HFFc6 (cell line): ENCODE measurements at places on chromosomes 6 and 20.

GRCh38 chr6:140364916-140365315, 990.5 kb upstream of the CITED2 start:
- DNase-seq: no peak

DNA sequence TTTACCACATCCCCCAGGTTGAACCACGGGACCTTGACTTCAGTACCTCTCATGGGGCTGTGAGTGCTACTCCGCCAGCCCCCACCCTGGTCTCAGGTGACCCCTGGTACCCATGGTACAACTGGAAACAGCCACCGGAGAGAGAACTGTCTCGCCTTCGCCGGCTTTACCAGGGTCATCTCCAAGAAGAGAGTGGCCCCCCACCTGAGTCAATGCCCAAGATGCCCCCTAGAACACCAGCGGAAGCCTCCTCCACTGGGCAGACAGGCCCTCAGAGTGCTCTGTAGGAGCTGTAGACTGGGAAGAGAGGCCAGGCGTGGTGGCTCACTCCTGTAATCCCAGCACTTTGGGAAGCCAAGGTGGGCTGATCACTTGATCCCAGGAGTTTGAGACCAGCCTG, 1.2 kb upstream of the ATAT1 start:
- no peak for DNase-seq

DNA sequence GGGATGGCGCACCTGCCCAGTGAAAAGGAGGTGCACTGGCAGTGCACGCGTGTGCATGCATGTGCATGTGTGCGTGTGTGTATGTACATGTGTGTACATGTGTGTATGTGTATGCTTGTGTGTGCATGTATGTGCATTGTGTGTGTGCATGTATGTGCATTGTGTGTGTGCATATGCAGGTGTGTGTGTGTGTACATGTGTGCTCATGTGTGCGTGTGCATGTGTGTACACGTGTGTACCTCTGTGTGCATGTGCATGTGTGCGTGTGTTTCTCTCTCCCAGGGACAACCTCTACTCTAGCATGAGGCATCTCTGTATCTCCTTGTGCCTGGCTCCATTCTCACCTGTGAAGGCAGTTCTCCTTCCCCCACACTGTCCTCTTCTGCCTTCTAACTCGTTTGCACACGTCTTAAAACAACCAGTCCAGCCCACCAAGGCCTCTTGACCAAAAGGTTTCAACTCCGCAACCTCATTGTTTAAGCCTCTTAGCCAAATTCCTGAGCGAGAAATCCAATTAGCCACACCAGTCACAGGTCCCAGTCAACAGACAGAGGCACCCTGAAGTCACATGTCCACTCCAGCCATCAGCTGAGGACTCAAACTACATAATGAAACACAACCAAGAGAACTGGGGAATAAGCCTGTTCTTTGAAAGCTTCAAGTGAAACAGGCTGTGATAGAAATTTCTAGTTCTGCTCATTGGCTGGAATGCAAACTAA, 103.5 kb upstream of the PTPRT start:
- no peak for DNase-seq

DNA sequence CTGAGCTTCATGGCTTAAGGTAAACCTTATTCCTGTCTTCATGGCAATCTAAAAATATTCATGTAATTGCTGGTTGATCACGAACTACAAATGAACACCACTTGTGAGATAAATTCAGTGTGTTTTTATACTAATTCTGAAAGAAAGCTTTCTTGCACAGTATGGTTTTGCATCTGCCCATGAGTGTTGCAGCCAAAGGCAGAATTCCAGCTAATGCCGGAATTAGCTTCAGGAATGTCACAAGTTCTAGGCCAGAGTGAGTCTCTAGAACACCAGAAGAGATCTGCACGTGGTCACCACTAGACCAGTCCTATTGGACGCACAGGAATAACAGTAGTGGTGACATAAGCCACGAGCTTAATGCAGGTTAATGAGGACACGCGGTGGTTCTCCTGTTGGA, 223.7 kb downstream of the CDH4 start:
- no peak for DNase-seq

DNA sequence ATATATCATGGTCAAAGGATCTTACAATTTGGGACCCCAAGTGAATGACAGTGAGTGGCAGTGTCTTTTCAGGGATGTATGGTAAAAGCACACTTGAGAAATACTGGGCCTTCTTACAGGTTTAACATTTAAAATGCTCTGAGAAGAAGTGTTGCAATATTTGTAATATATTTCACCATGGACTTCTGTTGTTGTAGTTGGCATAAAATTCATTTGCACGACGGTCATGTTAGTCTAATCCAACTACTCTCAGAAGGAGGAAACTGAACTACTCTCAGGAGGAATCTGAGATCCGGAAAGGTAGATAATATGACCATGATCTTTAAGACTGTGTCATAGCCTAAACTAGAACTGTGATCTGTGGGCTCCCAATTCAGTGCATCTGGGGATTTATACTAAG, 700.1 kb downstream of the HDGFL1 start:
- DNase-seq: no peak

DNA sequence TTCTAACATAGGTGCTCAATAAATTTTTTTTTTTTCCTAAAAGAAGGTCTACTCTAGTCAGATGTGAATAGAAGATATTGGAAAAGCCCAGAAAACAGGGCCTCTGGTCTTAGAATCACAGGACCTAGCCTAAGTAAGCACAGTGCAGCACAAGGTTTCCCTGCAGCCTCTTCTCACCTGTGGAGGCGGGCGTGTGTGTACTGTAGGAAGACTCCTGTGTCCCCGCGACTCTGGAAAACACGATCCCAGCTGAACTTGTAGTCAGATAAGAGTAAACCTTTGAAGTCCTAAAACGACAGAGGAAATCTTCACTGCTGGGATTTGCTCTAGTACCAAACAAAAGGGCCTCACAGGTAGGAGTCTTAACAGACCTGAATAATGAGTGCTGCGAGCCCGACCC, 45.7 kb downstream of the SLC35A1 start:
- no peak for DNase-seq

- DNase-seq: no peak
Measured at GRCh38 chr6:168576388-168576787, 135.4 kb downstream of the SMOC2 start.

DNA sequence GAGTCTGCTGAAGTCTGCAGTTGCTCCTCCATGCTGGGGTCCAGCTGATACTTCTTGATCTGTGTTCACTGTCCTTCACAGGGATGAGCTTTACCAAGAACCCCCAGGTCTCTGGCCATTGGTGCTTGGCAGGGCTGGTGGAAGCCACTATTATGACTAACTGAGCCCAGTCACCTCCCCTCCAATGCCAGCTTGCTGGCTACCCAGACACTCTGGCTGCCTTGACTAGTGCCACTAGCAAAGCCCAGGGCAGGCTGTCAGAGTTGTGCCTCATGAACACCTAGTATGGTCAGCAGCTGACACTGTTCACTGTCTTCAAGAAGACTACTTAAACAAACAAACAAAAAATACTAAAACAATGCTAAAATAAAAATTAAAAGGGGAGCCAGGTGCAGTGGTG, 8.8 kb downstream of the ASIP start:
- no peak for DNase-seq

GRCh38 chr6:21455071-21455470, 138.5 kb upstream of the SOX4 start:
- no peak for DNase-seq

GRCh38 chr6:41579088-41579610, 33.0 kb downstream of the FOXP4 start:
- DNase-seq: no peak

- DNase-seq: no peak
Measured at GRCh38 chr6:54698974-54699373, 147.6 kb upstream of the FAM83B start.

- peak; percentile 100 for DNase-seq
Measured at GRCh38 chr6:11317885-11318771, 85.7 kb upstream of the NEDD9 start.

DNA sequence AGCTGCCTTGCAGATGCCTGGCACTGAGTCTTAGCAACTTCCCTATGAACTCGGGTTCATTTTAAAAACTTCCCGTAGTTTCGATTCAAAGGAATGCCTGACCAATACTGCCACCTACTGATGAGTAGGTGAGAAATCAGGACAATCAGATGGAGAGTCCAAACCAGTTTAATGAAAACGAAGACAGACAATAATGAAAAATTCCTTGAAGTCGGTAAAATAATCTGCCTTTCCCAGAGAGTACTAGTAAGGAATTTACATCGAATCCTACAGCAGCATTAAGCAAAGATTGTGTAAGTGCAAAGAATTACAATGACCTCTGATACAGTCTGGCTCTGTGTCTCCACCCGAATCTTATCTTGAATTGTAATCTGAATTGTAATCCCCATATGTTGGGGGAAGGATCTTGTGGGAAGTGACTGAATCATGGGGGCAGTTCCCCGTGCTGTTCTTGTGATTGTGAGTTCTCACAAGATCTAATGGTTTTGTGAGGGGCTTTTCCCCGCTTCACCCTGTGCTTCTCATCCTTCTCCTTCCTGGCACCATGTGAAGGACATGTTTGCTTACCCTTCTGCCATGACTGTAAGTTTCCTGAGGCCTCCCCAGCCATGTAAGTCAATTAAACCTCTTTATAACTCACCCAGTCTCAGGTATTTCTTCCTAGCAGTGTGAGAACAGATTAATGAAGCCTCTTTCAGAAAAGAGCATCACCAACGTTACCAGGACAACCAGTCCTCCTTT, 134.4 kb downstream of the ARHGAP18 start:
- DNase-seq: peak; percentile 72

GRCh38 chr20:24686156-24686555, 216.7 kb downstream of the SYNDIG1 start:
- DNase-seq: no peak

DNA sequence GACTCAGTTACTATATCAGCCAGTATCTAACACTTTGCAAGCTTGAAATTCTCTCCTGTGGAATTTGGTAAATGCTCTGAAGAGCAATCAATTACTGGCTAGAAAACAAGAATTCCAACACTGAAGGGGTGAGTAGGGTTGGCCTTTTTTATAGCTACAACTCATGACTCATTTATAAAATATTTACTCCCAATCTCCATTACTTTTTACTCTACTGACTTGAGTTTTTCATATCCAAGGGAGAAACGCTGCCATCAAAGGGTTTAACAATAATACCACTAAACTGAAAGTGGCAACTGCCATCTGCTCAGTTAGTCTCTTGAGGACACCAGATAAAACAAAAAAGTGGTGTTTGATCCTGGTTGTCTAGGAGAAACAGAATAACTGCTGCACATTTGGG, 203.1 kb downstream of the UBE3D start:
- peak; percentile 59 for DNase-seq

GRCh38 chr6:82878812-82879211, 186.8 kb downstream of the UBE3D start:
- DNase-seq: no peak

- DNase-seq: peak; percentile 99
Measured at GRCh38 chr6:116229287-116229913, 24.5 kb downstream of the TSPYL4 start.

DNA sequence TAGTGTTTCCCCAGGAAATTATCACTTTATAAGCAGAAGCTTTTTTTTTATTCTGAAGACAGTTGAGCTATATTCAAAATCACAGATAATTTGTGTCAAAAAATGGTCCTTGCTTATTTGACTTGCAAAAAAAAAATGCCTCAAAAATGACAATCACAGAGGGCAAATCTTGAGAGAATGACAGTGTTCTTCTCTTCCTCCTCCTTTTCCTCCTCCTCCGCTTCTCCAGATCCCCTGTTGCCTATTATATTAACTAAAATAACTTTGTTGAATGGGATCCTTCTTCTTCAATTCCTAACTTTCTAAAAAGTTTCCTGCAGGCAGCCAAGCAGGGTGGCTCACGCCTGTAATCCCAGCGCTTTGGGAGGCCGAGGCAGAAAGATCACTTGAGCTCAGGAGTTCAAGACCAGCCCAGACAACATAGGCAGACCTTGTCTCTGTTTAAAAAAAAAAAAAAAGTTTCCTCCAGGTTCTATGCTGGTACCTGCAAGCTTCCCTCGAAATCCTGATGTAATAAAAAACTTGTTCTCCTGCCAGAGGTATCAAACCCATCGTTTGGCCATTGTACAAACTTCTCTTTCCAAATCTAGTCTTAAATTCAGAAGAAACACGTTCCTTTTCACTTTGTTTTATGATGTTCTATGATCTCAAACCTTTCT, 128.6 kb downstream of the IPCEF1 start:
- DNase-seq: no peak

GRCh38 chr6:49551078-49551865, 804 bp downstream of the C6orf141 start:
- no peak for DNase-seq
